Activated CD8-positive, alpha-beta memory T cell treated with anti-CD3 and anti-CD28 coated beads for 4 hours (primary cell): ENCODE measurements at places on chromosomes 4 and X.
A peak's percentile ranks its signal among the peaks of the same experiment; 100 is the strongest.

DNA sequence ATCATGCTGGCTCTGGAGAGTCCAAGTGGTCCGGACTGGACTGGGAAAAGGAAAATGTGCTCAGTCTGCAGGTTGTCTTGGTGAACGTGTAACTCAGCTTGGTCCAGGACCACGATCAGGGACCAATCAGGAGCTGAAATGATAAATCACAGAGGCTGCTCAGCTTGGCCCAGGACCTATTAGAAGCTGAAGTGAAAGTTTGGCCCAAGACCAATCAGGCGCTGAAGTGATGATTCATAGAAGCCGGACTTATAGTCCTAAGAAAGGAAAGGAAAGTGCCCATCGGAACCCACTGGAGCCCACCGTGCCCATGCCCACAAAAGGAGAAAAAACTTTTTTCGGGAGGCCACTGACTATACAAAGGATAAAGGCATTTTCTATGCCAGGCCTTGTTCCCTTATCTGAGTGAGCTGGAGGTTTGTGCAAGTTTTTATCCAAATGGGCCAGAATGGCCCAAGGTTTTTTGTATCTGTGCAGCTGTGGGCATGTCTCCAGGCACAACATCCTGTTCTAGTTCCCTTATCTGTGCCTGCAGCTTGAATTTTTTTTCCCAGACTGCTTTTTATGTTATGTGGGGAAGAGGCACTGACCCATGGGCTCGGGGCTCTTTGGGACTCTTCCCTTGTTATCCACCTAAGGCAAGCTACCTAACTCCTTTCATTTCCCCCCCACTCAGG is 194.4 kb downstream of the FAM133A start:
- DNase-seq: no peak

DNA sequence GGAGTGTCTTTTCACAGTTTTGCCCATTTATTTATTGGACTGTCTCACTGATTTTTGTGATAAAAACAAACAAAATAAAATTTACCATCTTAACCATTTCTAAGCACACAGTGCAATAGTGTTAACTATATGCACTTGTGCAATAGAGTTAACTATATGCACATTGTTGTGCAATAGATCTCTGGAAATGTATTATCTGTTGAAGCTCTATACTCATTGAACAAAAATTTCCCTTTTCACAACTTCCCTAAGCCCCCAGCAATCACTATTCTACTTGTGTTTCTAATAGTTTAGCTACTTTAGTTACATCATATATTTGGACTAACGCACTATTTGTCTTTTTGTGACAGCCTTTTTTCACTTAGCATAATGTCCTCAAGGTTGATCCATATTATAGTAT is 59.7 kb upstream of the BEX4 start:
- DNase-seq: no peak

DNA sequence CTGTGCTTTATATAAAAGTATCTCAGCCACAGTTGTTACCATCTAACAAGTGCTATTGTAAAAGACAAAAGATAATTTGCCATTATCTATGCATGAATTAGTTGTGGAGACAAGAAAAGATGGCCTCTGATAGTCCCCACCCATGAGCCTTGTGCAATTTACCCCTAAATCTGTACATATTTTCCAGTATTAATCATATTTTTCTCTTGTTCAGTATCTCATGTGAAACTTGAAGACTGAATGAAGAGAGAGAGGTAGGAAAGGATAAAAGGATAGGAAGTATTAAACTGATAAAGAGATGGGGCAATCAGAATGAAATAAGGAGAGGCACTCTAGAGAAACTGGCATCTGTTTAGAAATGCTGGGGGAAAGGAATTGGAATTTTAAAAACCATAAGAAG is 3.7 kb downstream of the MYOZ2 start:
- DNase-seq: no peak

DNA sequence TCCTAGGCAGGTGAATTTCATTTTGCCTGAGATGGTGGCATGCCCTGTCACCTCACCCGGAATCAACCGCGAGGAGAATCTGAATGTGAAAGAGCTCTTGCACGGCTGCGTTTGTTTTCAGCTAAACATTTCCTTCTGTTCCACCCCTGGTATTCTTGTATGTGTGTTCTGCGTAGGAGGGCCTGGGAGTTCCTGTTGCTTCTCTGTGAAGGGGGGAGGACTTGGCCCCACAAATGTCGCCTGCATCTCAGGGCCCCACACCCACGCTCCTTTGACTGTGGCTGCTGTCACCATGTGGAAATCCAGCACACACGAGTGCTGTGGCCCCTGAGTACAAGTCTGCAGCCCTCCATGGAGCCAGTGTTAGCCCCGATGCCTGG is 45.8 kb upstream of the CLCN4 start:
- peak; percentile 66 for DNase-seq

- DNase-seq: no peak
Observed at GRCh38 chrX:13899607-13900006, 82.7 kb upstream of the GPM6B start.

GRCh38 chr4:103086551-103086950 is 10.0 kb upstream of the SLC9B2 start:
- DNase-seq: no peak

- no peak for DNase-seq
Observed at GRCh38 chr4:129362691-129363274, 266.8 kb downstream of the C4orf33 start.

GRCh38 chr4:165709516-165709915 is 163.5 kb upstream of the TLL1 start:
- no peak for DNase-seq

GRCh38 chrX:12987900-12988594 is 13.1 kb downstream of the TMSB4X start:
- DNase-seq: no peak

DNA sequence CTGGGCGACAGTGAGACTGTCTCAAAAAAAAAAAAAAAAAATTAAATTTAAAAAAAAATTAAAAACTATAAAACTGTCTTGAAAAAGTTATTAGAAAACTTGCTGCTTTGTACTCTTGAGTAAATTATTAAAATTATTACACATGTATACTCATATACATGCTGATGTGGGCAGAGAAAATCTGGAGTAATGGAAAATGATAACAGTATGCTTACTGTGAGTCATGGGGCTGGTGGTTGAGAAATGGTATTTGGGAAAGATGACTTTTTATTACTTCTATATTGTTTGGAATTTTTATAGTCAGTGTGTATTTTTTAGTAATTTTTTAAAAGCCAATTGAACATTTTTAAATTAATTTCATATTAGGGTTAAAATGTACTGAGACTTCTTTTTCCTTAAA is 7.5 kb downstream of the YY2 start:
- DNase-seq: no peak

GRCh38 chr4:53633608-53634007 is 42.3 kb upstream of the LNX1 start:
- no peak for DNase-seq

- DNase-seq: no peak
Observed at GRCh38 chr4:113468165-113469022, 293.1 kb downstream of the CAMK2D start.

DNA sequence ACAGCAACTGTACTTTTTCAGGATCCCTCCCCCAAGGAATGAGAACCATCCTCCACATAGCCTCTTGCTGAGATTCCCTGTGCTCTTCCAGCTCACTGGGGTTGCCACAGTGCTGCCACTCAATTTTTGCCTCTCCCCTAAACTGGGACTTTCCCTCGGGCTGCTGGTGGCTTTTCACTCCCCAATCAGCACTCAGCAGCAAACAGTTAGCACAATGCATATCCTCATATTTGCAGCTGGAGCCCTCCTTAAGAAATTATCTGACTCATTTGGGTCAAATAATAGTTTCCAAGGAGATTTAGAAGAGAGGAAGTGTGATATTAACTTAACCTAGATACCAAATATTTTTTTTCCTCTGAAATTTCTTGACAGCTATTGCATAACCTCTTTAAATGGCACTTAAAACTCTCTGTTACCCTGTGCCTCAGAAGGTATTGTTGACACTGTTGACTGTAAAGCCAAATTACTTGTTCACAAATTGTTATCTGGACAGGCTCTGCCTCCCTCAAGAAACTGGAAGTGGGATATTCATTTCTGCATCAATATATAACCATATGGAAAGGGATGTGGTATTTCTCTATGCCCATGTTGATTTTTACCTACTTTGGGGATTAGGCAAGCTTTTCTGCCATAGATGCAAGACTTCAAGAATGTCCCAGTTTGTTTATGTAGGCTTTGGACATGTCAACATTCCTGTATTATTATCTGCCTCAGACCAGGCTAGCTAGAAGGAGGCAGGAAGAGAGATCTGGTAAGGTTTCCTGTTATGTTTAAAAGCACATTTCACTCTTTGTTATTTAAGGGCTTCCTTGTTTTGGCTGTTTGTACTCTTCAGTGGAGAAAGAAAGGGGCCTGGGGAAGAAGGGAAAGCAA is 58.0 kb downstream of the SEPTIN11 start:
- DNase-seq: no peak

DNA sequence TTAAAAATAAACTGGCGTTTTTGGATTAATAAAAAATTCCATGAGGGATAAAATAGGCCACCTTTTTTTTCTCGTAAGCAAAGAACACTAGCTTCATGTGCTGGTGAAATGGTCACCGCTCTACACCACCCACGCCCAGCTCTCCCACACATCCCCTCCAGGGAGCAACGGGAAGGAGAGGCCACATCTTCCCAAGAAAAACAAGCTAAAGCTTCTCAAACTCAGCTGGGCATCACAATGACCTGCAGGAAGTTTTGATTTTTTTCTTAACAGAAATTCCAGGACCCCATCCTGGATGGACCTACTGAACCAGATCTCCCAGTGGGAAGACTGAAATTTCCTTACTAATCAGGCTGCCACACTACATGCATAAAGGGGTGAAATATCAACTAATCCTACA is 9.8 kb downstream of the TSPAN5 start:
- DNase-seq: no peak

- DNase-seq: no peak
Observed at GRCh38 chr4:90181644-90182043, 54.5 kb downstream of the CCSER1 start.

DNA sequence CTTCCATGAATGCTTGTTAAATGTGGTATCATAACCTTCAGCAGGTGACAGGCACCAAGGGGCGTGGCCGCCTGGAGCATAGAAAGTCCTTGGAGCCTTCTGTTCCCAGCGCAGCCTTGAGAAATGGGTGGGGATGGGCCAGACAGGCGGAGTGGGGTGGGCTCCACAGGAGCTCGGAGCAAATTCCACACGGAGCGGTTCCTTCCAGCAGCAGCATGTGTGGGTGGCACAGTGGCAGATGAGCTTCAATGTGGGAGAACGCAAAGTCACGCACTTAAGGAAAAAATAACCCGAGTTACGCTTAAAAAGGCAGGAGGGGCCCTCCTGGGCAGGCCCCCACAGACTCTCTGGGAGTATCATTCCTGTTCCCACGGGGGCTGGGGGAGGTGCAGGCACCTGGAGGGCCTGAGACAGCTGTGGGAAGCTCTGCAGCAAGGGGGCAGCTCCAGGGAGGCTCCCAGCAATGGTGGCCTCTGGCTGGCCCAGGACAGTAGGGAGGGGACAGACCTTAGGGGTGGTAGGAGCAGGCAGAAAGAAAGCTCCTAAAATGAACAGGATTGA is 15.3 kb downstream of the TMEM271 start:
- DNase-seq: no peak

GRCh38 chr4:25702848-25703247 is 47.2 kb downstream of the SLC34A2 start:
- no peak for DNase-seq

- no peak for DNase-seq
Observed at GRCh38 chrX:9899640-9900111, 67.5 kb upstream of the CLDN34 start.

DNA sequence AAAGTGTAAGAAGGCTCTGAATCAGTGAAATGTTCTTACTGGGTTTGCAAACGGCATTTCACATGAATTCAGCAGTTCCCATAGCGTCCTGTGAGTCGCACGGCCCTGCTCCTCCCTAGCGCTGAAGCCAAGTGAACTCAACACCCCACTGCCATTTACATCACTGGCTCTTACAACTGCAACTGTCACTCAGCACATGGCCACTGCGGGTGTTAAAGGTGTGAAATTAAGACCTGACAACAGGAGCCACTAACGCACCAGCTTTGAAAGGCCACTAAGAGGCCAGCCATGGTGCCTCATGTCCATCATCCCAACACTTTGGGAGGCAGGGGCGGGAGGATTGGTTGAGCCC is 31.7 kb downstream of the RNF212 start:
- no peak for DNase-seq

DNA sequence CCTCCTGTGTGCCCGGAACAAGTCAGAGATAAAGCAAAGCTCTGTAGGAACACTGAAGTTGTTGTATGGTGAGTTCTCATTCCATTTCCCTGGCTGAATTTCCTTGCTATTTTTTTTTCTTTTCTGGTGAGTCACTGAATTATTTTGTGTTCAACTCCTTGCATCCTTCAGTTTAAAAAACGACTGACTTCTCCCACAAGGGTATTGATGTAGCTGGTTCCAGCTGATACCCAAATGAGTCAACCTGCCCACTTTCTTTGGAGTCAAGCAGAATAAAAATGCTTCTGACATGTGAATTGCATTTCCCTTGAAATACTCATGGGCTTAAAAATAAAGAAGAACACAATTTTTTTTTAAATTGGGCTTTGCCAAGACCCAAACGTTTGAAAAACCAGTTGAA is 85.5 kb downstream of the SHOX start:
- DNase-seq: no peak

DNA sequence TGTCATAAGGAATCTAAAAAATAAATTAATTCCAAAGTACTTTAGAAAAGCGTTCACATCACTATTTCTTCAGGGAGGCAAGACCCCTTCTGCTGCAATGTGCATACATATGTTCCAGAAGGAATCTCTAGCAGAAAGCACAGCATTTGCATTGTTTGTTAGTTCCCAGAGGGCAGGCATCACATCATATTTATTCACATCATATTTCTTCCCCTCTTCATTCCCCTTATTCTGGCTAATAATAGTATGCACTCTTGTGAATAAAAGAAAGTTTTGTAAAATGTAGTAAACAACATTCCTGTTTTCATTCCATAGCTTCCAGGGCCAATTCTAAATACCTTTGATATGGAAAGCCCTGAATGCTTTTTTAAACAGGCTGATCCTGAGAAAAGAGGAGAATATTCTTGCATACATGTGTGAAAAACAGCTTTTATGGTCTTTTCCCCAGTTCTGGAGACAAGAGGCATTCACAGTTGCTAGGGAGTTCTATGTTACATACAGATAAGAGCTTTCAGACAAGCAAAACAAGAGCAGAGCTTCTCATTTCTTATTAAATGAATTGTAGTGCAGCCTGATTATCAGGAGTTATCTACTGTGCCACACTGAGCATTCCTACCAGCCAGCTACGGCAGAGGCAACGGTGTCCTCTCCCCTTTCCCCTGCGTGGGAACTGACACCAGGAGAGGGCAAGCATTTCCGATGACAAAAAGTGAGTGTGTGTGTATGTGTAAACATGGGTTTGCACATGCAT is 15.2 kb downstream of the GATB start:
- no peak for DNase-seq
